Osteocyte (in vitro differentiated cells): ENCODE measurements at places on chromosomes 12 and 14.

DNA sequence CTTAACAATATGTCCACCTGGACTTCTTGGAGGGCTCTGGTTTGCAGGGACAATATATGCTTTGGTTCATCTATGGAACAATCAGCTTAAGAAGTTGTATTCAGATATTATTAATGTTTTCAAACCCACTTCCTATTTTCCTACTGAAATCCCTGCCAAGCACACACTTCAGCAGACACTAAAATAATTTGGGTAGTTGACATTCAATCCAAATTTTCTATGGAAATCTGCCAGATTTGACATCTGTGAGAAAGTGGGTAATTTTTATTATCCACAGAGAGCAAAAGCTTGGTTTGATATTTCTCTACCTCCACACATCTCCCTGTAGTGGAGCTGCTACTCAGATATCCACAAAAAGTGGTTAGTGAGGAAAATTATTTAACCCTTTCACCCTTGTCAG lies 378.8 kb upstream of the SOX5 start:
- no peak for DNase-seq

DNA sequence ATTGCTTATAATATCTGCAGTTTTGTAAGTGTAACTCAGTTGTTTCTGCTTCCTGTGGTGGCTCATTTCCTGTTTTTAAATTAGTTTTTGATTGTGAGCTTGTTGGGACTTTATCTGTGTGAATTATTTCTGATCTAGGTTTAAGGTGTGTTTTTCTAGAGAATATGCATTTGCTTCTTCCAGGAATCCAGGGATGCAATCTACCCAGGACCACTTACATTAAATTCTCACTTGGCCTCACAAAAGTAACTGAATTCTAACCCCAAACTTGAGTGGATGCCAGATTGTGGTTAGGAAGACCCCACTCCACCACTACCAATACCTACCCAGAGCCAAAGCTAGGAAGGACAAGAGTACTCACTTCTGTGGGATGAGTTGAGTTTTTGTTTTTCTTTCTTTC lies 11.9 kb downstream of the STYX start:
- DNase-seq = no peak

- no peak for DNase-seq
These were observed 32.5 kb upstream of the LALBA start for GRCh38 chr12:48602192-48602989.

GRCh38 chr12:111180426-111181142 lies 188.3 kb downstream of the PHETA1 start:
- DNase-seq = no peak

DNA sequence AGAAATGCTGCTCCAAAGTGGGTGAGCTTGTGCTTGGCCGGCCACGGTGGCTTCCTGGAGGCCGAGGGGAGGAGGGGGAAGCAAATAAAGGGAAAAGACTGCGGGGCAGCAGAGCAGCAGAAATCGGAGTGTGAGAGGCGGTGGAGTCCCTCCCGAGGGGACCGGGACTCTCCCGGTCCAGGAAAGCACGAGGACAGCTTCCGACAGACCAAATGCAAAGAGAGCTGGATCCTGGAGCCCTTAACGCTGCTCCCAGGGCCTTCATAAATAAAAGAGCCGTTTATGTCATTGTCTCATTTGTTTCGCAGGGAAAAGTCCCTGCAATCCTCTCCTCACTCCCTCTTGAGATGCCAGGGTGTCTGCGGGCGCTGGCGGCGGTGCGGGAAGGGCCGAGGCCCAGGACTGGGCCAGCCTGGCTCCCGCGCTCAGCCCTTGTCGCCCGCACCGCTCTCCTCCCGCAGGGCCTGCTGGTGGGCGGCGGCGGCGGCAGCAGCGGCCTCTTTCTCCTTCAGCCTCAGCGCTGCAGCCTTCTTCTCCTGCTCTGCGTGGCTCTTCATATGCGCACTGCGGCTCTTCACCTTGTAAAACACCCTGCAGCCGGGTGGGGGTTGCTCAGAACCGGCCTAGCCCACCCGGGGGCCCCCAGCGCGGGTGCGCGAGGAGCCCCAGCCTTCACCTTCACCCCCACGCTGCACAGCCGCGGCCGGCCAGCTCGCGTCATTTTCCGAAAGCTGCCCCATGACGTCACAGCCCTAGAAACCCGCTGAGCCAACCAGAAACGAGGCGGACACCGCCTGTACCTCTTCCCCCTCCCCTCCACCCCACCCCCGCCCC lies 4.5 kb upstream of the PNMA1 start:
- no peak for DNase-seq

DNA sequence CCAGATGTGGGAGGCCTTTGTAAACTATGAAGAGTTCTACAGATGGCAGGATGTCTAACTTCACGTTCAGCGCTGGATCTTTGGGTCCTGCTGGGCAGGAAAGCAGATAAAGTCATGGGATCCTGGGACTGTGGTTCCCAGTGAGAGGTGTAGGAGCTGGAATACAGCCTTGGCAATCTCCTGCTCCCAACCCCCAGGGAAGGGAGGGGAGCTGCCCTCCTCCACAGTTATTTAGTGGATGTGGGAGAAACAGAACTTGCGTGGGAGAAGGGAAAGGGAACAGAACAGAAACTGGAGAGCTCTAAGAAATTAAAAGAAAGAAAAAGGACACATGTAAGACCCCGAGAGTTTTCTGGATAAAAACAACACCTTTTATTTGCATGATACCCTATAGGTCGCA lies 37.0 kb downstream of the NUAK1 start:
- DNase-seq = no peak

- DNase-seq = no peak
These were observed 70.8 kb downstream of the BTG1 start for GRCh38 chr12:92074889-92075288.

- DNase-seq = no peak
These were observed 396.7 kb upstream of the OR4E1 start for GRCh38 chr14:22070119-22070982.

- DNase-seq = no peak
These were observed 799 bp downstream of the SLC38A6 start for GRCh38 chr14:60981633-60982455.

DNA sequence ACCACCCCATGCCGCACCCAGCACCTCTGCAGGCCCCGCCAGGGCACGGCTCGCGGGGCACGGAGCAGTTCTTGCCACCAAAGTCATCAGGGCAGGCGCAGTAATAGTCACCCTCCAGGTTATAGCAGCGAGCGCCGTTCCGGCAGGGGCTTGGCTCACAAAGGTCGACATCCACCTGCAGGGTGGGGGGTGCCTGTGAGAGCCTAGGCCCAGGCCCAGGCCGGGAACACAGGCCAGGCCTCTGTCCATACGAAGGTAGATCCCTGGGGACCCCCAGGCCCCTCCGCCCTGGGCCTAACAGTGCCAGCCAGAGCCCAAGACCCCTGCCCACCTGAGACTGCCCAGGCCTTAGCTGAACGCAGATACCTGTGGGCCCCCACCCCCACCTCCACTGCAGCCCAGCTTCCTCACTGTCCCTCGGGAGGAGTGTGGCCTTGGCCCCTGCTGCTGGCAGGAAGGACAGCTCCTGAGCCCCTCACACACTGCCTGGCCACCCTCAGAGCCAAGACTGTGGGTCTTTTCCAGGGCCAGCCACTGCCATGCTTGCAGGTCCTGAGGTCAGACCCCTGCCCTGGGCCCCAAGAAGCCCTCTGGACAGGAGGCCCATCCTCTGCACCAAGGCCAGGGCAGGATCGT lies 19.3 kb downstream of the JAG2 start:
- no peak for DNase-seq

DNA sequence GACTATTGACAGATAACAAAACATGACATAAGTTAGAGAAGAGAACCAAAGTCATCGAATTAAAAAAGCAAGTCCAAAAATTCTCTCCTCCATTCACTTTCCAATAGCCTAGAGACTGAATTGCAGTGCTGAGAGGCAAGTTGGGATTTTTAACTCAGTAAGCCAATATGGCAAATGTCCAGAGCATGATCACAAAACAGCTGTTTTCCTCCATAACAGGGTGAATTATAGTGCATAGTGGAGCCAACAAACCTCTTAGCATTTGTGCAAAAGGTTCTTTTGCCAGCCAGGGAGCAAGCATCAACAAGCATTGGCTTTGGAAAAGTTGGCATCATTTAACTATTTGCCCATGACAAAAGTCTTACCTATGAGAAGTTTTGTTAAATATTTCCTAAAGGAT lies 458.8 kb upstream of the NOVA1 start:
- no peak for DNase-seq

GRCh38 chr12:55703288-55703687 lies 4.4 kb downstream of the ITGA7 start:
- no peak for DNase-seq

DNA sequence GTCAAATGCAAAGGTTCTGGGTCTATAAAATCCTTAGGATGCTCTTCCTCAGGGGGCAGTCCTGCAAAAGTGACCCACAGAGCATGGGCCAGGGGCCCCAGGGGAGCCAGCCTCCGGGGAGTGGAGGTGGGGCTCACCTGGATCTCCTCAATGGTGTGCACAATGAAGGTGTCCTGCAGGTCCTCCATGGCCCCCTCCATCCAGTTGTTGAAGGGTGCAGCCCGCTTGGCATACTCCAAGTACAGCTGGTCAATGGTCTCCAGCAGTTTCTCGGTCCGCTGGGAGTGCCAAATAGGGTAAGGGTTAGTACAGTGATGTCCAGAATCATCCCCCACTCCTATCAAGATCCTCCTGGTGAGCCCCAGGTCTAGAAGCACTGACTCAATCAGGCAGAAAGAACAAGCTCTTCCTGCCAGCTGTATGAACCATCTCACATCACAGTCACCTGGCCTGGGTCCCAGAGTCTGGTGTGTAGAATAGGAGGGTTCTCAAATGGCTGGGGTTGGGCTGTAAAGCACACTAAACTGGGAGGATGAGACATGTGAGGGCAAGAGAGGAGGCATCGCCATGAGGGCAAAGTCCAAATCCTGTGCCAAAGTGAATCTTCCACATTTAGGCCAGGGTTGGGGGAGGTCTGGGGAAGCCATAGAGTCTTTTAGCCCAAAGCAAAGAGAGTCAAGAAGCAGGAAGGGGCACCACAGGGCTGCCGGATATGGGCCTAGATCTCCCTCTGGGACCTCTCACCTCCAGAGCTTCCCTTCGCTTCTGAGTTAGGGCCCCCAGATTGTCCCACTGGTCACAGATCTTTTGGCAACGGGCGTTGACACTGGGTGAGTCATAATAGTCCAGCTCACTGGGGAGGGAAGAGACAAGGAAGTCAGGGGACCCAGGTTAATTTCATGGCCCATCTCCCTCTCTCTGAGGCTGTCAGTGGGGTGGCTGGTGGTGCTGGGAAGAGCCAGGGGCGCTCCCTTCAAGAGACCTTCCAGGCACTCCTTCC lies 91.5 kb upstream of the ZFP36L1 start:
- no peak for DNase-seq

GRCh38 chr14:101480022-101480746 lies 81.1 kb upstream of the DIO3 start:
- DNase-seq = peak; percentile 56

GRCh38 chr14:106062502-106063272 lies 536.3 kb downstream of the TMEM121 start:
- DNase-seq = no peak

GRCh38 chr12:101566318-101566717 lies 28.5 kb upstream of the MYBPC1 start:
- DNase-seq = no peak

- no peak for DNase-seq
These were observed 26.1 kb downstream of the JDP2 start for GRCh38 chr14:75453817-75454434.

DNA sequence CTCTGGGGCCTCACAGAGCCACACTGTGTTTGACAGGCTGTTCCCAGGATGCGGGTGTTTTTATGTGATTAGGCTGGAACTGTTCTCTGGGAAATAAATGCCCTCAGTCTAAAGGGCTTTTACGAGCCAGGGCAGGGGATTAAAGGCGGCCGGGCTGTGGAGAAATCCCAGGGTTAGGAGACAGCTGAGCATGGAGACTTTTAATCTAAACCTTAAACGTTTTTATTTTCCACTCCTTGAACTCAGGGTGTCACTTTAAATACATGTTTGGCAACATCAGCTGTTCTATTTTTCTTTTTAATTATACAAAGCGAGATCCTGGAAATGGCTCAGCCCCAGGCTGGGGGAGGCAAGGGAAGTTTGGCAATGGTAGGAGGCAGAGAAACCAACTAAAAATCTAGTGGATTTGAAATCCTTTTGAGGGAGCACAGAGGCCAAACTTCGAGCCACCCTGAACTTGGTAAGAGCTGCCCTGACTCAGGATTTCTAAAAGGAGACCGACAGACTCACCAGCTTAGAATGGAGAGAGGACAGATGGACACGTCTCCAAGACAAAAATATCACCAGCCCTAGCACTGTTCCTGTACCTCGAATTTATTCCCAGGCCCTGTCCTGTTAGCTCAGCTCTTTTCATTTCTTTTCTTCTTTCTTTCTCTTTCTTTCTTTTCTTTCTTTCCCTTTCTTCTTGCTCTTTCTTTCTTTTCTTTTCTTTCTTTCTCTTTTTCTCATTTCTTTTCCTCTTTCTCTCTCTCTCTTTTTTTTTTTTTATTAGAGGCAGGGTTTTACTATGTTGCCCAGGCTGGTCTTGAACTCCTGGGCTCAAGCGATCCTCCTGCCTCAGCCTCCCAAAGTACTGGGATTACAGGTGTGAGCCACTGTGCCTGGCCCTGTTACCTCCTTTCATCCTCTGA lies 15.8 kb upstream of the ORAI1 start:
- DNase-seq = no peak

GRCh38 chr12:94277426-94278000 lies 129.1 kb downstream of the PLXNC1 start:
- no peak for DNase-seq

- peak; percentile 94 for DNase-seq
These were observed at the start of gene EMP1 for GRCh38 chr12:13196130-13196921. TSS of gene EMP1 (plus strand) at chr12:13196726. CDS start at chr12:13211511, 14,785 bp downstream.

GRCh38 chr12:117447665-117448366 lies 86.4 kb upstream of the NOS1 start:
- DNase-seq = no peak

DNA sequence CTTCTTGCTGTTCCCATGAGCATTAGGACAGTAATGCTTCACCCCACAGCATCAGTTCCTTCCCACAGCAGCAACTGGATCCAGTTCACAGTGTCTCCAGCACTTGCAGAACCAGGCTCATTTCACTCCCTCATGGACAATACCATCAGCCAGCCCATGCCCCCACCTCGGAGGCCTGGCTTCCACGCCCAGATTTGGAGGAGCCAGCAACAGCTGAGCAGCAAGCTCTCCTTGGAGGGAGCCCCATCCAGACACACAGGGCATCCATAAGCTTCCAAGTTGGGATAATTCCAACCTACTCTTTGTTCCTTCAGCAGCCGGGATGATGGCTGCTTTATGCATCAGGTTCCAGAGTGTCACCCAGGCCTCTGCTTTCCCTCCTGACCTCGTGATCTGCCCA lies 250.0 kb downstream of the GLT1D1 start:
- DNase-seq = no peak

DNA sequence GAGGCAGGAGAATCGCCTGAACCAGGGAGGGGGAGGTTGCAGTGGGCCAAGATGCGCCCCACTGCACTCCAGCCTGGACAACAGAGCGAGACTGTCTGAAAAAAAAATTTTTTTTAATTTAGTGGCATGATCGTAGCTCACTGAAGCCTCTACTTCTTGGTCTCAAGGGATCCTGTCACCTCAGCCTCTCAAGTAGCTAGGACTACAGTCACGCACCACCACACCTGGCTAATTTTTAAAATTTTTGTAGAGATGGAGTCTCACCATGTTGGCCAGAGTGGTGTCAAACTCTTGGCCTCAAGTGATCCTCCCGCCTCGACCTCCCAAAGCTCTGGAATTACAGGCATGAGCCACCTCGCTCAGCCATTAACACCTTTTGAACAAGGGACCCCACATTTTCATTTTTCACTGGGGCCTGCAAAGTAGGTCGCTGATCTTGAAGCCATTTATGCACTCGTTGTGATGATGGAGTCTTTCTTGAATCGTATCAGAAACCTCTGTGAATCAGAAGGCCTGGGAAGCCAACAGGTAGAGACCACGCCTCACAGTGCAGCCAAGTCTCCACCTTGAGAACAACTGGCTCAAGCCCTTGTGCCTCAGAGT lies 5.9 kb downstream of the HCAR1 start:
- DNase-seq = no peak
